ENCODE measurements at places on chromosomes 13 and 19.

DNA sequence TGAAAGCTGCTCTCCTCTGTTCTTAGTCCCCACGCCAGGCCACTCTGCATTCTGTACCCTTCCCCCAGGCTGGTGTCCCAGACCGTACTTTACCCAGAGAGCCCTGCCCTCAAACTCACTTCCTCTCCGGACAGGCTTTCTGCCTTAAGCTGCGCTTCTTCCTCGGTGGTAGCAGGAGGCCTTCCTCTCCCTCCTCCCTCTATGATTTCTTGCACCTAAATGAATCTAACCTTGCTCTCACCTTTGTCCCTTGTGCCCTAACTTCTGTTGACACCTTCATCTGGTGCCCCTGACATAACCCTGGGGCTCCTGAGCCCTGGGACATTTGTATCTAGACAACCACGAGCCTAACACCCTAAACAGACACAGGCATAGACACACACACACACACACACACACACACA lies 29.6 kb upstream of the CEACAM21 start:
- DNase-seq = no peak

GRCh38 chr13:41463838-41464602 lies 6.7 kb downstream of the RGCC start:
- no peak for DNase-seq

GRCh38 chr19:42148266-42148665 lies 16.0 kb upstream of the POU2F2 start:
- no peak for DNase-seq

- DNase-seq = no peak
These were observed 627.6 kb upstream of the PCDH9 start for GRCh38 chr13:67857581-67858310.

DNA sequence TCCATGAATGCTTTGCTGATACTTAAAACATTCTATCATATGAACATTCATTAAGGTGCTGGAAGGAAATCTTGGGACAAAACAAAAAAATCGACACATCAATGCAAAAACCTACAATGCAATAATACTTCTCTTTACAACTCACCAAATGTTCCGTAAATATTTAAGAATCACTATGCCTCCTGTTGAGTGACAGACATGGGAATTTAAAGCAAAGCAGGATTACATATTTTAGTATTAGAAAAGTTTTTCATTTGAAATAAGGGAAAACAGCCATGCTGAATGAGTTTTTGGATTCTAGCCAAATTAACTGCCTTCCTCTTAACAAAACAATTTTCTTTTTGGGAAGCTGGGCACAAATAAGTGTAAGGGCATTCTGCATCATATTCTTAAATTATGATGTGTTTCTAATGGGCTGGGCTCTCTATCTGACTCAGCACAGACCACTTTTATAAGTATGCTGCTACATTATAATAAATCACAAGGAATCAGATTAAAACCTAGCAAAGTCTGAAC lies 93.7 kb downstream of the RBM26 start:
- DNase-seq = no peak

DNA sequence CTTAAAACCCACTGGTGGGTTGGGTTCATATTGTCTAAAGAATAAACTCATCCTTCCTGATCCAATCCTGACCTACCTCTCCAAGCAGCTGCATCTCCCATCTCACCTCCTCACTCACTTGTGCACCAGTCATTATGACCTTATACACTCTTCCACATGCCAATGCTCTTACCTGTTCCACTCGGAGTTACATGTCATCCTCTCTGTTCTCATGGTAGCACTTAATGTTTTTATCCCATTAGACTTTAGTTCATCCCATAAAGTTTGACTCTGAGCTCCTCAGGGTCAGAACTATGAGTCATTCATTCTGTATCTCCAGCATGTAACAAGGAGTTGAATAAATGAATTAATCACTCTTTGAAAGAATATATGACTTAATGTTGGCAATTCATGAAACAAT lies 330.2 kb downstream of the KLF12 start:
- DNase-seq = no peak

DNA sequence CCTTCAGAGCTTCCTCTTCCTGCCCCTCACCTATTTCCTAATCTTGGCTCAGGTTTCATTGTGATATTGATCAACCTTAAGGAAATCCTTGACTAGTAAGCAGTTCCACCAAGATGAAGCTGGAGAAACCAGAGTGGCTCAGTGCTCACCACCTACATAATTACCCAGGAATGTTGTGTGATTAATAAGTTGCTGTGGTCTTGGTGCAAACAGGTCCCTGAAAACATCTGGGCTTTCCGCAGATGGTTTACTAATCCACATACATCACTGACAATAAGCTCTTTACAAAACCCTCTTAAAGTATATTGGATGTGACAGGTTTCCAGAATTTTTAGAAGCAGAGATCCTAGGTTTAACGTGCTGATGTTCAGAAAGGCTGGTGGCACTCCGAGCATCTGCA lies 8.6 kb upstream of the SERP2 start:
- DNase-seq = peak; percentile 64

DNA sequence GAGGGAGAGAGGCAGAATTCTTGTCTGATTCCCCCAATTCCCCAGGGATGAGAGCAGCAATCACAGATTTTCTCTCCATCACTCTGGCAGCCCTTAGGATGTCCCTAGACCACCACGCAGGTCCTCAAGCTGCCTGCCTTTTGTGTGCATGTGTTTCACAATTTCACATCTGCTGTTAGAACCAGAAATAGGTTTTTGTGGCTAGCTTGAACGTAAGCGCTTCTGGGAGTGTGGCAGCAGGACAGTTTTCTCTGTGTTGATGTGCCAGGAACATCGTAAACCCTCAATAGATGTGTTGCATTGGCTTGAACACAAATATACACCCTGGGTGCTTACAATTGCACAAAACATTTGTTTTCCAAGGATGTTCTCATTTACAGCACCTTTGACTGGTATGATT lies 78.8 kb upstream of the TMTC4 start:
- DNase-seq = no peak

- no peak for DNase-seq
These were observed 3.3 kb downstream of the LYL1 start for GRCh38 chr19:13099073-13099999.

DNA sequence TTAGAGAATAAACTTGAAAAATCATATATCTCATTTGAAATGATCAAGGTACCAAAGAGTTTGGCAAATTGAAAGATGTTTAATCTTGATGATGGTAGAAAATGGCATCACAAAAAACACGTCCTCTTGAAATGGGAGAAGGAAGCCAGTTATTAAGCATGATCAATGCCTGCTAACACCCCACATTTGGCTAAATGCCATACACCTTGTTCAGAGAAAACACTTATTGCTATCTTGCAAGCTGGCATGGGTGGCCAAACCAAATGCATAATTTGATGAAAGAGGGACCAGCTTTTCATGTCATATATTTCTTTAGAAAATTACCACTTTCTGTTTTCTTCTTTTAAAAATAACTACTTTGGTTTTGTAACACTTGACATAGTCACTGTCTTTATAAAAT lies 141.3 kb downstream of the ZAR1L start:
- DNase-seq = no peak

- no peak for DNase-seq
These were observed 79.9 kb upstream of the UBAC2 start for GRCh38 chr13:99120751-99121150.

- no peak for DNase-seq
These were observed 9.0 kb upstream of the GPR183 start for GRCh38 chr13:99316224-99316623.

DNA sequence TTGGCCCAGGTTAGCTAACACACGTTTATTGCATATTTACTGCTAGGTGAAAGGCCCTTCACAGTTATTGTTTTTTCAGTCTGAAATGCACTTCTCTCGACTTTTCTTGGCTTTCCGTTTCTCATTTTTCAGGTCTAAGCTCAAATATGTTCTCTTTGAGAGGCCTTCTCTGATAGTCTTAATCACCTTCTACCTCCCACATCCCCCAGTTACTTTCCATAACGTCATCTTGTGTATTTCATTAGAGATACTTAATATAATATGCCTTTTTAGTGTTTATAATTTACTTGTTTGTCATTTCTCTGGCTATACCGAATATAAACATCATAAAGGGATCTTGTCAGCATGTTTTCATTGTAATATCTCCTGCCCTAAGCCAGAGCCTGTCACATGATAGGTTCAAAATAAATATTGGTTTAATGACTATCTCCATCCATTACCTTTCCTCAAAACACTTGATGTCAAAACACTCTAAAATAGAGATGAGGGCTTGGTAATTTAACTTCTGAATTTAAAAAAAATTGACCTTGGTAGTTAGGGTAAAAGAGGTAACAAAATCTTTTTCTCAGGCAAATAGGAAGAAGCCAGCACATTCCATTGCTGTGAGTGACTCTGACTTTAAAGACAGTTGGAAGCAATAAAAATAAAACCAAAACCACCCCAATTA lies 168.6 kb upstream of the RFC3 start:
- DNase-seq = no peak

DNA sequence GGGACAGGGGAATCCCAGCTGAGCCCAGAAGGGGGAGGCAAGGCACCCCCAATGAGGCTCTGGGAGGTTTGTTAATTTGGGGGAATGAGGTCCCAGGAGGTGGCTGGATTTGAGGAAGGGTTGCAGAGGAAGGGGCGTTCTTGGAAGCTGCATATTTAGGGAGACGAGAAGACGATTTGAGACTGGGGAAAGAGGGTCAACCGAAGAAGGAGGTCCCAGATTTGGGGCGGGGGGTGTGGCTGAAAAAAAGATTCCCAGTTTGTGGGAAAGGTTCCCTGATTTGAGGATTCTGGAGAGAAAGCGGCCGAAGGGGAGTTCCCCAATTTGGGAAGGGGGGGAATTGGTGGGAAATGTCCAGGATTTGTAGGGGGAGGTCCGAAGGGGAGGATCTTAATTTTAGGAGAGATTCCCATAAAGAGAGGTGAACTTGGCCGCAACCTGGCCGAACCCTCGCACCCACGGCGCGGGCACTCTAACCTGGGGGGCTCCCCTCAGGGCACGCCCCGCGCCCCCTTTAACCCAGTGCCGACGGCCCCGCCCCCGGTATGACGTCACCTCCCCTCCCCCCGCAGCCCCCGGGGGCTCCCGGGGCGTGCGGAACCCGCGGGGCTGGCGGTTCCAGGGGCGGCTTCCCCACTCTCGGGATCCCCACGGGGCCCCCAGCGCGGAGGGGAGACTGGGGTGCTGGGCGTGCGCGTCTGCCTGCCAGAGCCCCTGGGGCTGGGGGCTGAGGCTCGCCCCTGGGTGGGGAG lies 1.2 kb downstream of the PTPRS start:
- no peak for DNase-seq

- no peak for DNase-seq
These were observed 216.4 kb downstream of the SLITRK5 start for GRCh38 chr13:87887459-87888123.

GRCh38 chr13:99542788-99543406 lies 41.6 kb downstream of the TM9SF2 start:
- DNase-seq = no peak

DNA sequence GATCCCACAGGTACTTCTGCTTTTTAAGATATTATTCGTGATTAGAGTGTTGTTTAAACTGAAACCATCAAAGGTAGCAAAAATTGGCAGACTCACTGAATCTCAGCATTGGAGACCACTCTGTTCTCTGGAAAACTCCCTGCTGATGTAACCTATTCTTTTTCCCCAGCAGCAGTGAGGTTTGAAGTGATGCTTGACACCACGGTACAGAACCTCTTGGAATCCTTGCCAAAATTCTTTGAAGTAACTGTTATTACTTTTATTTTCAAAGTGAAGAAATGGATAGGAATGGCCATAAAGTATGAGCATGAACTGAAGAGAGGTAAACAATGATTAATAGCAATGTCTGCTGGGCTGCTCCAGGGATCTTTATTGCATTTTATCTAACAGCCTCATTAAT lies 66.4 kb upstream of the KL start:
- DNase-seq = no peak

DNA sequence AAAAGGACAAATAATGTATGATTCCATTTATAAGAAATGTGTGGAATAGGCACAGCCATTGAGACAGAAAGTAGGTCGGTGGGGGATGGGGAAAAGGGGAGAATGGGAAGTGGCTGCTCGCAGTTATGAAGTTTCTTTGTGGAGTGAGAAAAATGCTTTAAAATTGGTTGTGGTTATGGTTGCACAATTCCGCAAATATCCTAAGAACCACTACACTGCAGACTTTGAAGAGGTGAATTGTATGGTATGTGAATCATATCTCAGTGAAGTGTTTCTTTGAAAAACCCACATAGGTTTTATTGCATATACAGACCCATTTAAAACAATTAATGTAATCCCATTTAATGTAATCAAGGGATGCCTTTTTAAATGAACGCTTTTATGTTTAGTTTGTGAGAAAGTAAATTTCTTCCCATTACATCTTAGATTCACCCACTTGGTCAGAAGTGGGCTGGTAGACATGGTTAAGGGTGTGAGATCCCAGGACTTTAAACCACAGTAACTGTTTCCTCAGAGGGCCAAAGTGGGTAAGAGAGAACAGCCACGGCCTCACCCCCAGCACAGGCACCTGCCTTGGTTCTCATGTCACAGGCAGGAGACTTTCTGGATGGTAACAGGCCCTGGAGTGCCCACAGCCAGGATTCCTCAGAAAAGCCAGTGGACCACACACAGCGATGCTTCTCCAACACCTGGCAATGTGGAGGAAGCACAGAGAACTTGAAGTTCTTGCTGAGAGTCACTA lies 119.3 kb upstream of the GJB6 start:
- DNase-seq = peak; percentile 42

DNA sequence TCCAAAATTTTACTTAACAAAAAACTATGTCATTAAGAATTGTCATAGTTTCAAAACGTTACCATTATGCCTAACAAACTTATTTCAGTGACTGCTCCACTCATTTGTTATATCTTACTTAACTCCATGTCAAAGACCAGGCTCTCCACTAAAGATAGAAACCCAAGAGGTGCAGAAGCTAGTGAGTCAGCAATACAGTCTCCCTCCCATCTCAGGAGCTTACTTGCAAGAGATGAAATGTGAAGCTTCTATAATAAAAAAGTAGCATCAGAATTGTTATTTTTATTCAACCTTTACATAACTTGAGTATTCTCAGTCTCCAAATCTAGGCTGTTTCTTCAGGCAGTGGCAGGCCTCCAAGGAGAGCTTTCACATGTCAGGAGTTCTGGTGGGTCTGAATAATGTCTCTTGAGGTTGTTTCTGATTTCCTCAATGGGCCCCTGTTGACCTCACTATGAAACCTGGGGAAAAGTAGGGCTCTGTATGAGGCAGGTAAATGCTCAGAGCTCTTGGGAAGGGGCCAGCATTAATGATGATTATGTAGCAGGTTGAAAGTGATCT lies 242.0 kb downstream of the NDFIP2 start:
- no peak for DNase-seq

DNA sequence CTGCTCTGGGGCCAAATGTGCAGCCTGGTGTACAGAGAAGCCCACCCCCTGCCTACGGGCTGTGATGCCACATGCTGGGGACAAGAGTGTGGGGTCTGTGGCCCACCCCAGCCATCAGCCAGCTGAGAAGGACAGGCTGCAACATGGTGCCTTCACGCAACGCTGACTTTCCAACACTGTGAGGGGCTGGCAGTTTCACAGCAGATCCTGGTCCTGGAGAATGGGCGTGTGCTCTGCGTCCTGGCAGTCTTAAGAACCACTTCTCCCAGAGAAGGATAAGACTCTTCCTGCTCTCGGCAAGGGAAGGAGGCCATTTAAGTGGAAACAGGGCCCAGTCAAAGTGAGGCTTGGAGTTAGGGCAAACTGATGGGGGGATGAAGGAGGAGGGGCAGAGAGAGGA lies 4.6 kb downstream of the LRRC4B start:
- no peak for DNase-seq

Measured in A172 (cell line).